A673 (cell line): ENCODE measurements at places on chromosomes 7 and 10.

GRCh38 chr10:132006966-132007365 is 25.2 kb upstream of the BNIP3 start:
- H3K4me1 ChIP-seq = no peaks in the 10 kb centered on the region
- no peak overlapping the region for H3K27ac ChIP-seq

GRCh38 chr7:32048970-32049491 is 21.2 kb downstream of the PDE1C start:
- H3K27me3 ChIP-seq = peaks cover 74% of the 10 kb centered on the region
- DNase-seq = no peak
- no peaks in the 10 kb centered on the region for H3K36me3 ChIP-seq
- H3K4me3 ChIP-seq = no peak overlapping the region
- H3K4me1 ChIP-seq = no peaks in the 10 kb centered on the region

DNA sequence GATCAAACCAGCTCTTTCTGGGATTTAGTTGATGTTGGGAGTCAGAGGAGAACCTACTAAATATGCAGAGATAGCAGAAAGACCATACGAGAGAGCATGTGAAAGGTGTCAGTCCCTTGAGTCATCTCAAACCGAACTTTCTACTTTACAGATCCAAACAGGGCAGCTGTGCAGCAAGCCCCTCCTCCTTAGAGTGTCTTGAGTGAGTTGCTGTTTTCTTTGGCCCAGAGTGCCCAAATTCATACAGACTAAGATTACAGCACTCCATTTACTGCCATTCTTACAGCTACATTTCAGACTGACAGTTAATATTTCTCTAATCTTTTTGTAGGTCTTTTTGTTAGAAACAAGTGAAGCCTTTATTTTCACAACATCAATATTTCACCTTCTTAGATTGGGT is 53.4 kb downstream of the NRCAM start:
- DNase-seq = no peak
- H3K4me3 ChIP-seq = no peak overlapping the region
- no peak overlapping the region for H3K27ac ChIP-seq
- no peaks in the 10 kb centered on the region for H3K27me3 ChIP-seq

- peaks cover 49% of the 10 kb centered on the region for H3K27me3 ChIP-seq
- DNase-seq = no peak
- no peaks in the 10 kb centered on the region for H3K36me3 ChIP-seq
- H3K4me3 ChIP-seq = no peak overlapping the region
- H3K27ac ChIP-seq = no peak overlapping the region
Observed at GRCh38 chr10:117390420-117390819, 15.2 kb upstream of the PDZD8 start.

DNA sequence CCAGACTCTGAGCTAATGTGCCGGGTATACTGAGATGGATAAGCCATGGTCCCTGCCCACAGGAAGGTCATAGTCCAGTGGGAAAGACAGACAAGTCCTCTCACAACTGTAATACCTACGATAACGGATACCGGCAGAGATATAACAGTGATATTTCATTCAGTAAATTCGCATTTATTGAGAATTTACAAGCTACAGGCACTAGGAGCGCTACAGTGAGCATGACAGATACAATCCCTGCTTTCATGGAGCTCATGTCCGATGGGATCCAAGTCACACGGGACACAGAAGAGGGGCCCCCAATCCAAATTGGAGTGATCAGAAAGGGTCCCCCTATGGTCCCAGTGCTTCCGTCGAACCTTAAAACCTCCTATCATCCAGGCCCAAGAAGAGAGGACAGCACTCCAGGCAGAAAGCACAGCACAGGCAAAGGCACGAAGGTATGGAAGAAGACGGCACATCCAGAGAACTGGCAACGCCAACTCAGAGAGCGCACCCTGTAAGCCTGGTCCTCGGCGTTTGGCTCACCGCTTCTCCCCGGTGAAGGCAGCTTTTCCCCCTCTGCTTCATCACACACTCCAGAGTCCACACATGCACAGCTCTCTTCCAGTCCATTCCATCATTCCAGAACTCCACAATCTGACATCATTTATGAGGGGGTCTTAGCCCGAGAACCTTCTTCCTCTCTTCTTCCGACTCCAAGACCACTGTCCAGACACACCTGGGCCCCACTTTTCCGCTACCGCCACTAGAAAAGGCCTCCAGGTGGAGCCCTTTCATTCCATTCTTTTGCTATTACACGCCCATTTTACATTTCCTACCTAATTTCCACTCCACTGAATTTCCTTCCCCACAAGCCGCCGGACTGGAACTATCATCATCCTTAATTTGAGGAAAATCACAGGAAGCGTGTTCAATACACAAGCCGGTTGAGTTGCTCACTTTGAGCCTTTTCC is 47.8 kb upstream of the NKX2-3 start:
- no peak overlapping the region for H3K27ac ChIP-seq
- no peaks in the 10 kb centered on the region for H3K36me3 ChIP-seq
- no peak overlapping the region for H3K4me3 ChIP-seq
- H3K27me3 ChIP-seq = peaks cover 52% of the 10 kb centered on the region
- no peaks in the 10 kb centered on the region for H3K4me1 ChIP-seq

GRCh38 chr10:99374526-99374925 is 45.4 kb downstream of the CNNM1 start:
- no peak overlapping the region for H3K4me3 ChIP-seq
- no peaks in the 10 kb centered on the region for H3K36me3 ChIP-seq
- peak; percentile 24 for DNase-seq
- H3K27ac ChIP-seq = no peak overlapping the region
- H3K27me3 ChIP-seq = no peaks in the 10 kb centered on the region

GRCh38 chr10:78170026-78170475 is 136.4 kb downstream of the RPS24 start:
- no peaks in the 10 kb centered on the region for H3K27me3 ChIP-seq
- no peaks in the 10 kb centered on the region for H3K36me3 ChIP-seq
- no peaks in the 10 kb centered on the region for H3K4me1 ChIP-seq
- no peak overlapping the region for H3K4me3 ChIP-seq
- no peak overlapping the region for H3K27ac ChIP-seq

DNA sequence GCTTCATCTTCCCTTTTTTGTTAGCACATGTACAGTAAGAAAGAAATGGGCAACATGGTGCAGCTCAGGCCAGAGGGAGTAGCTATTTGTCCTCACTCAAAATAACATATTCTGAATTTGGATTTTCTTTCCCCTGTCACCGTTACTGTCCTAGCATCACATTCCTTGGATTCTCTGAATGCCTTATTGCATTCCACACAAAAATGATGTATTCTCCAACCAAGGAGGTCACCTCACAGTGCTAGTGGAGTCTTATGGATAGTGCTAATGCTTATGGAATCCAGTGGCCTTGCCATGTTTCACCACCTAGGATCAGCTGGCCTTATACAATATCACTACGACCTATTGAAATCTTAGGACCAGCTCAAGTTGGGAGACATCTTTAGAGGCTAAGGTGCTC is 7.2 kb downstream of the PRSS58 start:
- no peak overlapping the region for H3K27ac ChIP-seq
- H3K4me1 ChIP-seq = no peaks in the 10 kb centered on the region
- H3K27me3 ChIP-seq = no peaks in the 10 kb centered on the region
- H3K4me3 ChIP-seq = no peak overlapping the region
- DNase-seq = no peak
- no peaks in the 10 kb centered on the region for H3K36me3 ChIP-seq

DNA sequence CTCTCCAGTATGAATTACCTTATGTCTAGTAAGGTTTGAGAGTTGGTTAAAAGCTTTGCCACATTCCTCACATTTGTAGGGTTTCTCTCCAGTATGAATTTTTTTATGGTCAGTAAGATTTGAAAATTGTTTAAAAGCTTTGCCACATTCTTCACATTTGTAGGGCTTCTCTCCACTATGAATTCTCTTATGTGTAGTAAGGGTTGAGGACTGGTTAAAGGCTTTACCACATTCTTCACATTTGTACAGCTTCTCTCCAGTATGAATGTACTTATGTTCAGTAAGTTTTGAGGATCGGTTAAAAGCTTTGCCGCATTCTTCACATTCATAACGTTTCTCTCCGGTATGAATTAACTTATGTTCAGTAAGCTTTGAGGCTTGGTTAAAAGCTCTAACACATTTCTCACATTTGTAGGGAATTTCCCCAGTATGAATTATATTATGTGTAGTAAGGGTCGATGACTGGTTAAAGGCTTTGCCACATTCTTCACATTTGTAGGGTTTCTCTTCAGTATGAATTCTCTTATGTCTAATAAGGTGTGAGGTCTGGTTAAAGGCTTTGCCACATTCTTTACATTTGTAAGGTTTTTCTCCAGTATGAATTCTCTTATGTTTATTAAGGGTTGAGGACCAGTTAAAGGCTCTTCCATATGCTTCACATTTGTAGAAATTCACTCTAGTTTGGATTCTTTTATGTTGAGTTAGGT is 12.2 kb downstream of the ZNF117 start:
- no peak overlapping the region for H3K27ac ChIP-seq
- DNase-seq = no peak
- H3K36me3 ChIP-seq = peaks cover 34% of the 10 kb centered on the region
- no peaks in the 10 kb centered on the region for H3K4me1 ChIP-seq
- no peaks in the 10 kb centered on the region for H3K27me3 ChIP-seq
- no peak overlapping the region for H3K4me3 ChIP-seq

DNA sequence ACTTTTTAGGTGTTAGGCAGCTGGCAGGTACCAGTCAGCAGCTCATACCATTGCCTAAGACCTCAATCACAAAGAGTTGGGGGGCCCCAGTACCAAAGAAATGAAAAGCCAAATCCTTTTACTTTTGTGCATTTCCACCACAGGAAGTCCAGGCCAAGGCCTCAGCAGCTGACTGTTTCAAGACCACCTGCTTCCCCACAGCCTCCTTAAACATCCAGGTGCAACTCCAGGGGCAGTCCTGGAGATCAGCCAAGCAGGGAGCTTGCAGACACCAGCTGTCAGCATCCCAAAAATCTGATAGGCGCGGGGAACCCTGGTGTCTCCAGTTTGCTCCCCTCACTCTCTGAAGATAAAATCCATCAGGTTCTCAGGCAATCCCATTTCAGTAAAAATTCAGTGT is 91.5 kb upstream of the EFCAB10 start:
- no peak for DNase-seq
- no peaks in the 10 kb centered on the region for H3K36me3 ChIP-seq
- H3K4me3 ChIP-seq = no peak overlapping the region
- peak overlapping the region; percentile 37 for H3K27ac ChIP-seq
- no peaks in the 10 kb centered on the region for H3K27me3 ChIP-seq

DNA sequence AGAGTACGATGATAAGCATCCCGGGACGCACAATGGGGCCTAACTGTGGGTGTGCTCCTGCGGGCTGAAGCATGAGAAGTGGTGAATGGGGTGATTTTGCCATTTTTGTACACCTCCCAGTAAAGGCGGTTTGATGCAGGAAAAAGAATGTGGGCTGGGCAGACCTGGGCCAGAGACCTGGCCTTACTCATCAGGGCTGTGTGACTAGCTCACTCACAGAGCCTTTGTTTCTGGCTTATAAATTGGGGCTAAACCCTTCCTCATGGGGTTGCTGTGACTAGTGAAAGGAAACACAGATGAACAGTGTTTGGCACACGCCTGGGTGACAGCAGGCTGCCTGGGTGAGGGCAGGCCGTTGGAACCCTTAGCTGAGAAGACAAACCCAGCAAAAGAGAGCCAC is 18.0 kb downstream of the RRP12 start:
- no peaks in the 10 kb centered on the region for H3K4me1 ChIP-seq
- no peak for DNase-seq
- H3K27me3 ChIP-seq = no peaks in the 10 kb centered on the region
- peaks cover 19% of the 10 kb centered on the region for H3K36me3 ChIP-seq

DNA sequence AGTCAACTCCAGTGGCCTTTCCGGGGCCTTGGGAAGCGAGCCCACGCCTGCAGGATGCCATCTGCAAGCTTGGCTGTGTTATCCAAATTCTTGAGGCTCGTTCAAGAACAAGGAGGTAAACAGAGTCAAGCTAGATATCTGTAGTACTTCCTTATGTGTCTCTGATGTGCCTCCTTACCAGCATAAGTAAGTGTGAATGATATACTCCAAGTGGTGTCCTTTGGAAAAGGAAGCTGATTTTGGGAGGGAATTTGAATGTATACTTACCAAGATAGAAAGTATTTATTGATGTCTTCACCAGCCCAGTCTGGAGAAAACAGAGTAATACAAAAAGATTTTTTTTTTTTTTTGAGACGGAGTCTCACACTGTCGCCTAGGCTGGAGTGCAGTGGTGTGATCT is 372.3 kb upstream of the GALNT17 start:
- no peaks in the 10 kb centered on the region for H3K36me3 ChIP-seq
- no peak overlapping the region for H3K27ac ChIP-seq

- H3K4me3 ChIP-seq = no peak overlapping the region
- no peaks in the 10 kb centered on the region for H3K36me3 ChIP-seq
- no peak overlapping the region for H3K27ac ChIP-seq
- H3K4me1 ChIP-seq = peaks cover 14% of the 10 kb centered on the region
- DNase-seq = no peak
- no peaks in the 10 kb centered on the region for H3K27me3 ChIP-seq
Observed at GRCh38 chr10:103916254-103916653, 1.7 kb downstream of the STN1 start.

DNA sequence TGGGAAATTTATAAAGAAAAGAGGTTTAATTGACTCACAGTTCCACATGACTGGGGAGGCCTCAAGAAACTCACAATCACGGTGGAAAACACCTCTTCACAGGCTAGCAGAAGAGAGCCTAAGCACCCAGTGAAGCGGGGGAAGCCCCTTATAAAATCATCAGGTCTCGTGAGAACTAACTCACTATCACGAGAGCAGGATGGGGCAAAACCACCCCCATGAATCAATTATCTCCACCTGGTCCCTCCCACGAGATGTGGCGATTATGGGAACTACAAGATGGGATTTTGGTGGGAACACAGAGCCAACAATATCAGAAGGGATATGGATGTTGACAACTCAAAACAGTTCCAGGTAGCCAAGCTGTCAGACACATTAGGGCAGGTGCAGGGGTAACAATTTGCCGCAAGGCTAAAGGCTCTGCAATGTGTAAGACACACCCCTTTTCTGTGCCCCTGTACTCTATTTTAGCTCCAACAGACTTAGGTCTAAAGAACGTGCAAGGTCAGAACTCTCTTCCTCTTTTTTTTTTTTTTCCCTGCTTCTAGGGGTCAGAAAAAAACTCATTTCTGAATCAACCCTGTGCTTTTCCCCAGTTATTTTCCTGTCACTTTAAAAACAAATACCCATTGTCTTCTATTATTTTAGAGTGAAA is 30.7 kb upstream of the RBM20 start:
- no peak for DNase-seq
- no peak overlapping the region for H3K4me3 ChIP-seq
- H3K36me3 ChIP-seq = no peaks in the 10 kb centered on the region
- no peak overlapping the region for H3K27ac ChIP-seq
- H3K27me3 ChIP-seq = no peaks in the 10 kb centered on the region

DNA sequence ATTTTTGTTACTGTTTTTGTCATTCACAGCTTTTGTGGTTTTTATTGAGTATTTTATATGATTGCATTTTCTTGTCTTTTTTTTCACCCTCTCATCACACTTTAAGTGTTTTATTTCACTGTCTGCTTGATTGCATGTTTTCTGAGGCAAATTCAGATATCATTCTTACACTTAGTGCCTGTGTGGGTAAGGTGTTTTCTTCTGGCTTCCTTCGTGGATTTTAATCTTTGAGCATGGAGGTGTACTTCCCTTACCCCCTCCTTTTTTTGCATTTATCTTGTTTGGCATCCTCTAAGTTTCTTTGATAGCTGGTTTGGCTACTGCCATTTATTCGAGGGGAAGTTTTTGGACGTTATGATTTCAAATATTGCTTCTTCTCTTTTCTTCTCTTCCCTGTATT is 127.9 kb downstream of the MLLT10 start:
- H3K36me3 ChIP-seq = no peaks in the 10 kb centered on the region
- H3K4me3 ChIP-seq = no peak overlapping the region
- DNase-seq = no peak
- H3K4me1 ChIP-seq = peaks cover 9% of the 10 kb centered on the region
